ENCODE measurements at places on chromosomes 5 and 9. TPM values are rescaled to one million over a fixed set of nuclear protein-coding genes. Genes with fewer than 3 reads are reported as not detected.

DNA sequence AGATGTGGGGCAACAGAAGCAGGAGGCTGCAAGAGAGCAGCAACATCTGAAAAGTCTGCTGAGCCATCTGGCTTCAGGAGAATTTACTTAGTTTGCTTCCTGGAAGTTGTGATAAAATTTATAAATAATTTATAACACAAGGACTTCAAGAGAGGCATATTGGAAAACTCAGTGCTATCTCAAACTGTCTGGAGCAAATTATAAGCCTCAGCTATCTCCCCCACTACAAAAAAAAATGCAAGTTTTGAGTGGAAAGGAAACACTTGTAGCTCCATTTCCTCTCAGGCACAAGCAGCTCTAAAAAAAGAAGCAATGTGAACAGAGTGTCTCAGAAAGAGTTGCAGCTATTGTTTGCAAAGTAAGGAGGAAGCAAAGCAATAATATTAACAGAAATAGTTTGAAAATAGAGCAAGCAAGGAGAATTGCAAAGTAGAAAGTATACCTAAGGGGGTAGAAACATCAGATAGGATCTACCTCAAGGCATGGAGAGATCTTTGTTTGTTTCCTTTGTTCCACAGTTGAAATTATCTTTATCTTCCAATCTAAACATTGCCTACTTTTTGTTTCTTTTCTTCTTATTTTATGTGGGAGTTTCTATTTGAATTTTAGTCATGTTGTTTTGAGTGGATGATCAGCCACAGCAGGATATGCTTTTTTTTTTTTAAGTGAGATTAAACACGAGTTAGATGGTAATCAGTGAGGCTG lies 55.9 kb upstream of the IL6ST start:
- DNase-seq: no peak

GRCh38 chr5:28855626-28856025 lies 1817.2 kb upstream of the CDH9 start:
- no peak for DNase-seq

GRCh38 chr5:111366388-111366787 lies 142.2 kb downstream of the CAMK4 start:
- DNase-seq: no peak

GRCh38 chr9:100071271-100071670 lies 27.5 kb downstream of the ERP44 start:
- peak; percentile 31 for DNase-seq

DNA sequence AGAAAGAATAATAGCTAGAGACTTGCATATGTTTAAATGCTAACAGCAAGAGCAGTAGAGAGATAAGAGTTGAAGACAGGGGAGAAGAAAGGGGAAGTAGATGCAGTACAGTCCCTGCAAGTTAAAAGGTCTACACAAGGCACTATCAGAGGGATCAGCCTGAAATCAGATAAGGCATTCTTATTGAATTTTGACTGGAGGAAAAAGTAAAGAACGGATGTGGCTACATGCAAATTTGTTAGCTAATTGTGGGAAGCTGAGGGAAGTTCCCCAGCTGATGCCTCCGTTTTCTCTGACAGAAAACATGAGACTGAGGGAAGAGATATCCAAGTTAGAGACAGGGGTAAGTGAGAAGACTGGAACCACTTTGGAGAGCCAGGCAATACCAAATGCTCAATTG lies 12.9 kb upstream of the RHOBTB3 start:
- no peak for DNase-seq

- DNase-seq: no peak
Observed at GRCh38 chr5:17907094-17907493, 272.8 kb downstream of the TAF11L14 start.

DNA sequence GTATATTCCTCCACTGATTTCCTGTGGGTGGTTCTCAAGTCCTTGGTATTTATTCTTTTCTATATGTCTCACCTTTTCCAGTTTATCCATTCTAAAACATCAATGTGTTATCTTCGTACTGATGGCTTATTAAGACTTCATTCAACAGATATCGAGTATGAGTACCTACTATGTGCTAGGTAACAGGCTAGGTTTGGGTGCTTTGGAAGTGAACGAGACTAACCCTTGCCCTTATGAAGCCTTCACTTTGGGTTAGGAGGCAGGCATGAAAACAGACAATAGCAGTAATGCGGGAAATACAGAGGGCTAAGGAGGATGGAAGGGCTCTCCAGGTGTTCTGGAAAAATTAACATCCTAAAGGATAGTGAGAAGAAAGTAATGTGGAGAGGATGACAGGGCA lies 53.4 kb downstream of the AQP7 start:
- DNase-seq: no peak

GRCh38 chr9:20980832-20981455 lies 50.5 kb downstream of the HACD4 start:
- DNase-seq: no peak

GRCh38 chr9:89803403-89803802 lies 198.6 kb downstream of the GADD45G start:
- no peak for DNase-seq

- no peak for DNase-seq
Observed at GRCh38 chr5:126801174-126801991, 24.4 kb downstream of the LMNB1 start.

DNA sequence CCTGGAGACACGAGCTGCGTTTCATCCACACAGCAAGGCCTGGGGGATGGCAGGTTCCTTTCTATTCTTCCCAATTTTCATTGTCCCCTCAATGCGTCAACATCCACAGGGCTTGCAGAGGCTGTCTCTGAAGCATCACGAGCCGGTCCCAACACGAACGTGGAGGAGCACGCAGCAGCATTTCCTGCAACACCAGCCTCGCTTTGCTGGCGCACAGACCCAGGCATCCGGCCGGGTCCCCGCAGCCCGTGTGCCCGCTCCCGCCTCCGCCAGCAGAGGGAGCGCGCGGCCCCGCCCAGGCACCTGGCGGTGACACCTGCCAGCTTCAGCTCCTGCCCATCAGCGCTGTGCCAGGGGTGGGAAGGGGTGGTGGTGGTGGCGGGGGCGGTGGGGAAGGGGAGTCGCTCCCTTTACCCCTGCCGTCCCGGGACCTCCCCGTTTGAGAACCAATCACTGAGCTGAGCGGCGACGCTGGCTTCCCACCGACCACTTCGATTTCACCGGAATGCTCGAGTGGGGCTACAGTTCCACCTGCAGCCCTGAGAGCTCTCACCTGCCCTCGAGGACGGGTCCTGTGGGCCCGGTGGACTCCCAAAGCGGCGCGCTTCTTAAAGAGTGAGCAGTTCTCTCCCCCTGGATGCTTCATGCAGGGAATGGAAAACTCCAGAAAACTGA lies 464.5 kb downstream of the ICE1 start:
- DNase-seq: no peak

DNA sequence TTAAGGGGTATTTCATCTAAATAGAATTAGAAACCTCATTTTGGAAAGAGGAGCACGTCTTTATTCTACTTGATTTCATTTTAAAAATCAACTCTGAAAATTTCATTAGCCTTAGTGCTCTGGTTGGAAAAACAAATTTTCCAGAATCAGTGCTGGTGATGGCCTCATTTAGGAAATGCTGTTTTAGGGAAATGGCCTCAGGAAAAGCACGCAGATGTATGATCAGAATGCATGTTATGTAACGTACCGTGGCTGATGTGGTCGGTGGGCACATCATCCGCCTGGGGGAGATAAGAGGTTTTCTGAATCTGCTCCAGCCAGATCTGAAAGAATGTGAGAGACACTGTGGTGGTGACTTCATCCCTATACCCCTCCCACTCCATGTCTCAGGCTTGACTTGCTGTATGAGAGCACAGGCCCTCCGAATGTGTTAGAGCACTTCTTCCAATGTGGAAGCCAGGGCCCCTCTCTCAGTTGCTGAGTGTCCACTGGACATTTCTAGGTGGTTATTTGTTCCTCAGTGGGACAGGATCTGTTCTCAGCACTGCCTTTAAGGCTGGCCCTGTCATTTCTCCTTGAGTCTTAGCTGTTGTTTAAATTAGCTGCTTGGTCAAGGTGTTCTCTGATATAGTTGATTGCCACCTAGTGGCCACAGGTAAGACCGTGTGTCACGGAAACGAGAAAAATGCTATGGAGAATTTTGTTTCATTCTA lies 96.5 kb downstream of the ARHGAP26 start:
- DNase-seq: no peak

DNA sequence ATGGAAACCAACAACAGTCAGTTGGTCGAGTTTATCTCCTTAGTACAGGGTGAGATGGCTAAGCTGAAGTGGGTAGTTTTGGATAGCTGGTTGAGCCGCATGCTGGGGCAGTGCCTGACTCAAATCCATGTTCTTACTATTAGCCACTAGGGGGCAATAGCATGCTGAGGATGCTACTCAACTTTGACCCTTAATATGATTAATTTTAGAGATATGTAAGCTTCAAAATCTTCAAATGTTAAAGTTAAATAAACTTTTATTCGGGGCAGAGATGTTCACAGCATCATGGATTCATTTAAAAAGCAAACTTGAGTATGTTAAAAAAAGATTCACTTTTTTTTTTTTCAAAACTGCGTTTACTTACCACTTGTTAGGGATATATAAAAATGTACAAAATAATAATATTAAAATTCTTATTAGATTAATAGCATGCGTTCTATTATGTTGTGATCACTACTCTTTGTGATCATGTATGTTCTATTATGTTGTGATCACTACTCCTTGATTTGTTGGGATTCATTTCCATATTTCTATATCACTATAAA lies 57.0 kb downstream of the C9orf153 start:
- peak; percentile 13 for DNase-seq

GRCh38 chr9:114311571-114312512 lies 11.1 kb upstream of the ORM1 start:
- no peak for DNase-seq

- no peak for DNase-seq
Observed at GRCh38 chr9:30943446-30944224, 1440.8 kb upstream of the ACO1 start.

DNA sequence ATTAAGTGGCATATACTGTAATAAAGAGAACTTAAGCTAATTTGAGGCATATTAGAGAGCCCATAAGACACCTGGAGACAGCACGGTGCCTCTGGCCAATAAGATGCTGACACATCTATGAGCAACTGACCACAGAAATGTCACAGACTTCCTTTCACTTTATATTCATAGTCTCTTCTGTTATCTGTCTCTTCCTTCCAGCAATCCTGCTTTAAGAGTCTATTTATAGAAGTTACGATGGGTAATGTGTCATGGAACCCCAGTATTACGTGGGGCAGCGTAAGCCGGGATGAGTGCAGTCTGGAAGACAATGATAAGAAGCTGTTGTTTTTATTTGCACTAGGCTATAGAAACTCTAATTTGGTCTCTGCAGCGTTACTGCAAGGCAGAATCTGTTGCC lies 136.8 kb downstream of the CFAP90 start:
- no peak for DNase-seq

DNA sequence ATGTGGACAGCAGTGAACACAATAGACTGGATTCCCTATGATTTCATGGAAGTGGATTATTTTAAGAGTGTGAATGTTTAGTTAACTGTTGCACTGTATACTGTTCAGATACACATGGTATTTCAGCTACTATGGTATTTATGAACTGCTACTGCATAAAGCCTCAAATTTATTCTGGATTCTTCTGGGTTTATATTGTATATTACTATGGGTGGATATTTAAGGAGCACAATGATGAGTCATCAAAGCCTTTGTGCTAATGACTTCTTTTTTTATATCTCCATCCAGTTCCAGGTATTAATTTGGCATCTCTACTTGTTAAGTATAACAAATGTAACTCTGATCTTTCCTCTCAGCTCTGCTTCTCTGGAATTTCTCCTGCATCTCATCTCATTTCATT lies 6.8 kb downstream of the KDM4C start:
- DNase-seq: no peak

DNA sequence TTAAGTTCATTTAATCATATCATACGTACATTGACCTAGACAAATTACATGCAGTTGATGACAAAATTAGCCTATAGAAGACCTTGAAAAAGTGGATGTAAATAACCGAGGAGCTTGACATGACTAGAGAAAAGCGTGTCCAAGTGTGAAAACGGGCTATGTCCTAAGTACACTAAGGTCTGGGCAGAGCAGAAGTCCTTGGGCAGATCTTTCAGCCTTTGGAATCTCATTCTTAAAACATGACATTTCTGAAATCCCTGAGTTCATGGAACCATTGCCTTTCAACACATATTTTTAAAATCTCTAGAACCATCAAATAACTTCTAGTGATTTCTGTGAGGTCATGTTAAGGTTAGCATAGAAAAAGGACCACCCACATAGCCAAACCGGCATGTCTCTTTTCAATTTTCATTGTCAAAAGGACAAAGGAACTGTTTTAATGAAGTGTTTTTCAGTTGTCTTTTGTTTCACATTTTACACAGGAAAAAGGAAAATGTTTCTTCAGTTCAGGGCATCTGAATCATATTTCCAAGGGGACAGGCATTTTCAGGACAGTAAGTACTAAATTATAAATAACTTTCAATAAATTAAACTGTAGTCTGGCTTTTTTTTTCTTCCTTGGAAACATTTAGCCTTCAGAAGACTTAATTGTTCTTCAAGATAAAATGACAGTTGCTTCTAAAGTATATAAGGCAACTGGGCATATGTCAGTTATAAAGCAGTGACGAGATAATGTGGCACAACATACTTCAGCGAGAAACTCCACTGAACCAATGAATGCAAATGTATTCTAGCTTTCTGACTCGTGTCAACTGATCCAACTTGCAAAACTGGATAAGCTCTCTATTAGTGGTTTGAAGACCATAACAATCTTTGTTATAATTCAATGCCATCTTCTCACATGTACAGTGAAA lies 416.8 kb downstream of the NFIB start:
- DNase-seq: no peak

GRCh38 chr5:167064198-167064776 lies 1227.2 kb upstream of the WWC1 start:
- no peak for DNase-seq

DNA sequence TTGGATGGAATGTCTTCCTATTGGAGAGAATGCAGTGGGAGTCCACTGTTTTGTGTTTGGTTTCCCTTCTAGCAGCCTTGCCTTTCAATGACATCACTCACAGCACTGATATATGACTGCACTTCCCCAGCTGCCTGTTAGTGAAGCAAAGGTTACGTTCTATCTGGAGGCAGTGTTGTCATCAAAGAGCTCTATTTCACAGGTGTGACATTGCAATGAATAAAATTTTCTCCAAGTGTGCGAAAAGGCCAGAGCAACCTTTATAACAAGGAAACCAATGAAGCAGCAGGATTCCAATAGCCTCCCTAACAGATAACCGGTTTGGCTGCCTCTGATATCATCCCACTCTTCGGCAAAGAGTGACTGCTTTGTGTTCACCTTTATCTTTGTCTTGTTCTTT lies 523.5 kb upstream of the ZNF608 start:
- DNase-seq: no peak

GRCh38 chr9:71819115-71819739 lies 50.9 kb upstream of the CEMIP2 start:
- DNase-seq: no peak

BHMT gene
- polyA plus RNA-seq: 0.15 TPM

STC2 gene
- polyA plus RNA-seq: 5.7 TPM

PDE6A gene
- polyA plus RNA-seq: 0.06 TPM

DHFR gene
- 26.7 TPM for polyA plus RNA-seq

KCNV2 gene
- 0.27 TPM for polyA plus RNA-seq

TAF11L12 gene
- not detected for polyA plus RNA-seq

CTXN3 gene
- polyA plus RNA-seq: 1.0 TPM

INSL4 gene
- polyA plus RNA-seq: not detected

HINT2 gene
- polyA plus RNA-seq: 30.7 TPM

PRRT1B gene
- polyA plus RNA-seq: 0.10 TPM

RAB14 gene
- 47.0 TPM for polyA plus RNA-seq

C6 gene
- polyA plus RNA-seq: 0.38 TPM

PIP5K1B gene
- polyA plus RNA-seq: 1.1 TPM
